ENCODE measurements at places on chromosomes 4 and X.

DNA sequence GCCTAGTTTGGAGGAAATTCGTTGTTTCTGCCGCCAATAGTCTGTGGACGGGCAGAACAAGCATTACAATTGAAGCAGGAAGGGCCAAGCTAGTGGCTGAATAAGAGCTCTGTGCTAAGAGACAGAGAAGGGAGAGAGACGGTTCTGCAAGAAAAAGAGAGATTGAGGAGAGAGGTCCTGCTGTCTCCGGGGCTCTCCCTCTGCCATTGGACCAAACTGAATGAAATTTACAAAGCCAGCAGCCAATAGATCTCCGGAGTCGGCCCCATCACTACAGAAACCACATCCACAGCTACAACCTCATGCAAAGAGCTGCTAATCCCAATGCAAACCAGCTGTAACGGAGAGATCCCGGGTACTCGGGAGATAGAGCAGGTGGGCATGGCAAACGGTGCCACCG, at the start of gene NLGN4X:
NLGN4X (minus strand) TSS at position 148 of the 400 bp plus-strand sequence. CDS start 77,401 bp downstream, outside the sequence.
- peak; percentile 29 for DNase-seq

DNA sequence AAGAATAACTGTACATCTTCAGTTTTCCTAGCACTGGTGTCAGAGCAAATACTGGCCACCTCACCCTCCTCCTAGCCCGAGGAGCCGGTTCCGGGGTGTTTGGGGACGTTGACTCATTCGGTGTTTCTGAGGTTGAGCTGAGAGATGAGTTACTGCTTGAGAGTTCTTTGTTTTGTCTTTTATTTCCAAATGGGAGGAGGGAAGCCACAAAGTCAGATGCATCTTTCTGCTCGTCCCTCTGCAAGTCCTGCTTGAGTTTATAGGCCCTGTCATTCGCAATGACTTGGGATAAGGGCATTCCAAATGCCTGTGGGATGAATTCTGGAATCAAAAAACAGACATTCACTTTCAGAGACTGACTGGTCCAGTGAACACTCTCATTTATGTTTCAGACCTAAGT, 77.5 kb downstream of the HCCS start:
- no peak for DNase-seq

DNA sequence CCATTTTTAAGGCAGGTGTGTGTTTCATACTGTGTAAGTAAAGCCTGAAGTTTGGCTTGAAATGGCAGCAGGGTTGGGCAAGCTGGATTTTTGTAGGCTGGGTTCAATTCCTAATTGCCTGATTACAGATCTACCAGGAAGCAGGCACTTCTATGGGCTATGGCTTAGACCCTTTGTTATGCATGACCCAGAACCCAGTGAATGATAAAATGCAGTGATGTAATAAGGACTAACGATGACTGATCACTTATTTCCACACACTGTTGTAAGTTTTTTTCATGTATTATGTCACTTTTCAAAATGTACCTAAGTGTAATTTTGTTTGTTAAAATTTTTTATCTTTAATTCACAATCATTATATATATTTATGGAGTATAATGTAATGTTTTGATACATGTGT, 8.6 kb downstream of the LANCL3 start:
- DNase-seq = no peak

GRCh38 chrX:57178605-57179004, 41.4 kb upstream of the SPIN2A start:
- DNase-seq = no peak

- DNase-seq = no peak
These were observed 131.2 kb upstream of the HCCS start for GRCh38 chrX:10979956-10980355.

GRCh38 chrX:10636851-10637250, 16.5 kb upstream of the MID1 start:
- no peak for DNase-seq

DNA sequence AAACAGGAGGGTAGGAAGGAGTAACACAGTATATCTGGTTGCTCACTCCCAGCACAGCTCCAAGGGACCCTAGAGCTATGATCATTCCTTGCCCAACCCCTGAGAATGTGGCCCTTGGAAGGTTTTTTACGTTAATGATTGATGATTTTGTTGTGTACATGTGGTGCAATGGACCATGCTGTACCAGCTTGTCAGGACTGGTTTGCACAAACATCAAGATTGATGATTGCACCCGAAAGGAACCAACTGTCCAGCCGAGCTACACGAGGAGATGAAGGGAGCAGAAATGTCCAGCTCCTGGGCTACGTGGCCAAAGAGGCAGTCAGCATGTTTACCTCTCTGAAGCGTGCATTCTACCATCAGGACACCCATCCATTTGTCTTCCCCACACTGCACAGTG, 83.2 kb upstream of the USP9X start:
- no peak for DNase-seq

DNA sequence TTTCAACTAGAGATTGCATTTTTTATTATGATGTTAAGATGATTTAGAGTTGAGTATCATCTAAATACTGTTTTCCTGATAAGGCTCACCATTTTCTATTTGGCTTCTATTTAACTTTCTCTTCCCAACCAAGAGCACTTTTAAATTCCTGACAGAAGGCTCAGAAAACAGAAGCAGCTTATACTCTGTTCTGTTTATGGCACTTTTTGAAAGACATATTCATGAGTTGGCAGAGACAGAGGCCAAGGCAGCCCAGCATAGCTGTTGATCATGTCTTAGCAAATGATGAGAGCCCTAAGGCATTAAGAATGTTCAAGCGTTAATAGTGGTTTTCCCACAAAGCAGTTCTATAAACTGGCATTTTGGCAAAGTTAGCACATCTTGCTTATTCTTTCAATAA, 330.3 kb downstream of the TRAM1L1 start:
- DNase-seq = no peak
